ENCODE measurements at places on chromosomes 11 and 22.

- DNase-seq, result peak; percentile 18
Observed at GRCh38 chr11:118820412-118821357, 29.7 kb upstream of the DDX6 start.

DNA sequence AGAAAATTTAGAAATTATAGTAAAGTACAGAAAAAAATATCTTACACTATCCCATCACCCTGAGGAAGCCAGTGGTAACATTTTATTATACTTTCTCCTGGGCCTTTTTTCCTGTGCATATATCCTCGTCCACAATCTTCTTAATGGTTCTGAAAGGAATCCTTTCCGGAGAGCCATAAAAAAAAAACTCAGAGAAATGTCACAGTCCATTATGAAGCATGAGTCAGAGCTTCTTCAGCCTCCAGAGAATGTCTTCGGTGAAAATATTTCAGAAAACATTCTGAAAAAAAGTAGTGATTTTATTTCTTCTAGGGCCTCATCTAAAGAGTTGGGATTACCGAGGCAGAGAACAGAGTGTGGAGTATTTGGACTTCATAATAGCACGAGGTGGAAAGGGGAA is 163.4 kb downstream of the INSC start:
- DNase-seq, result no peak

GRCh38 chr11:114182471-114183043 is 113.6 kb upstream of the NNMT start:
- no peak for DNase-seq

DNA sequence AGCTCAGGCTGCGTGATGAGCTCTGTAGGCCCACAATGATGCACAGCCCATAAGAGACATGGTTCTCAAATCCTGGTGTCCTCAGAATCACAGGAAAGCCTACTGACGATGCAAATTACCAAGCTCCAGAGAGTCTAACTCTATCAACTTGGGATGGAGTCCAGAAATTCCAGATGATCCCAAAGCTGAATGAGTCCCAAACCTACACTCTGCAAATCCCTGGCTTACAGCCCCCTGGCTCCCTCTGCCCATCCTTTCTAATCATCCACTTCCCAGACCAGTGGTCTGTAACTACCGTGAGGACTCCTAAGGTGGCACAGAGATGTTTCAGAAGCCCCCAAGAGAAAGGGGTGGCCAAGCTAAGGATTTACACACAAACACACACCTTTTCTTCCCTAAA is 13.5 kb downstream of the ARFGAP2 start:
- DNase-seq, result no peak

DNA sequence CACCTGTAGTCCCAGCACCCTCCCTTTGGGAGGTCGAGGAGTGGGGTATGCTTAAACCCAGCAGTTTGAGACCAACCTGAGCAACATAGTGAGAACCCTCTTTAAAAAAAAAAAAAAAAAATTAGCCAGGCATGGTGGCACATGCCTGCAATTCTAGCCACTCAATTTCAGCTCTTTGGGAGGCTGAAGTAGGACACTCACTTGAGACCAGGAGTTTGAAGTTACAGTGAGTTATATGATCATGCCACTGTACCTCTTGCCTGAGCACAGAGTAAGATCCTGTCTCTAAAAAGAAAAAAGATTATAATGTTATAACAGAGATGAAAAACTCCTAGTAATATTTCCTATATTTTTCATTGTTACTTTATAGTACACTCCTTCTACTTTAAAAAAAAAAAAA is 23.9 kb downstream of the PIK3C2A start:
- no peak for DNase-seq

DNA sequence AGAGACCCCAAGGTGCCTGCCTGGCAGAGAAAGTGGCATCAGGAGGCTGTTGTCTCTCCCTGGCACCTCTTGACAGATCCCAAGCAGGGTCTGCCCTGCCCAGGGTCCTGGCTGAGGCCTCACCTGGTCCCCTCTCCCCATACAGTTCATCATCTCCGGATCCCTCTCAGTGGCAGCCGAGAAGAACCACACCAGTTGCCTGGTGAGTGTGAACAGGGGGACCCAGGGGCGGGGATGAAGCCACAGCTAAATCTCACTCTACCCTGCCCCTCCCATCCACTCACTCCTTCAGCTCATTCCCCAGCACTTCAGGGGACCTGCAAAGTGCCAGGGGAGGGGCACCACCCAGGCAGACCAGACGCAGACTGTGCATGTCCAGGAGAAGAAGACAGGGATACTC is 14.0 kb upstream of the MS4A10 start:
- no peak for DNase-seq

Data from putamen (tissue), 1 donor.